ENCODE measurements at places on chromosomes 12 and 14. TPM values are rescaled to one million over a fixed set of nuclear protein-coding genes. Genes with fewer than 3 reads are reported as not detected.

DNA sequence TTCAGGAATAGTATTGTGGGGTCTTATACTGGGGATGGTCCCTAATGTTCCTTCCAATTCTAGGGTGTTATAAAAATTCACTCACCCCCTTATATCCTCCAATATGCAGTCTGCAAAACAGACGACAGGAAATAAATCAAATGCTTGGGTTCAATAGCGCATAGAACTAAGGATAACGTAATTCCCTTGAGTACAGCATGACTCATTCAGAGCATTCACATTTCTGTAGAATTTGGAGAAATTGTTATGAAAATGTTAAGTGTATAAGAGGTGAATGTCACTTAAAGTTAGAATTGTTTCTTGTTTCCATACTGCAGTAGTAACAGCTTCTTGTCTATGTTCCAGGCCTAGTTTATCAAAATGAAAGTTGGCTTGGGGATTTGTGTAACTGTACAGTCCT is 271.4 kb downstream of the RPS29 start:
- DNase-seq: no peak
- H3K27me3 ChIP-seq: no peaks in the 10 kb centered on the region
- no peaks in the 10 kb centered on the region for H3K4me1 ChIP-seq
- H3K36me3 ChIP-seq: no peaks in the 10 kb centered on the region
- H3K4me3 ChIP-seq: no peak overlapping the region

DNA sequence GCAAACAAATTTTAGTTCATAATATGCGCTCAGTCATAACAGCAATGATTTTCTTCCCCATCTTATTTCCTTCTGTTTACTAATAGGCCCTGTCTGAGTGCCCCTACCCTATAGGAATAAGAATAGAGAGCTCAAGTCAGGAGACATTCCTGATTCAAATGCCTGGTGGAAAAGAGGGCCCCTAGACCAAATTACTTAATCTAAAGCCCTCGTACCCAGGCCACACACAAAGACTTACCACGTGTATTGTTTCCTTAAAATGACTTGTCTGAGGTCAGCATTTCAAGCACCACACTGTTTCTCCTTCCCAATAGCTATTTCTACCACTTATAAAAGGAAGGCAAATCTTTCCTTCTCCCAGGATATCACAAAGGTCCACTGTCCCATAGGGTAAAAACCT is 314.9 kb upstream of the TMTC1 start:
- H3K36me3 ChIP-seq: no peaks in the 10 kb centered on the region
- H3K4me1 ChIP-seq: no peaks in the 10 kb centered on the region

- no peaks in the 10 kb centered on the region for H3K4me1 ChIP-seq
- DNase-seq: no peak
- no peaks in the 10 kb centered on the region for H3K36me3 ChIP-seq
- no peak overlapping the region for H3K4me3 ChIP-seq
- no peaks in the 10 kb centered on the region for H3K27me3 ChIP-seq
Measured at GRCh38 chr12:1436015-1436414, 158.4 kb downstream of the FBXL14 start.

- H3K4me1 ChIP-seq: peaks cover 7% of the 10 kb centered on the region
- H3K27me3 ChIP-seq: no peaks in the 10 kb centered on the region
- H3K36me3 ChIP-seq: peaks cover 6% of the 10 kb centered on the region
Measured at GRCh38 chr14:88553886-88554456, 836 bp downstream of the PTPN21 start.

DNA sequence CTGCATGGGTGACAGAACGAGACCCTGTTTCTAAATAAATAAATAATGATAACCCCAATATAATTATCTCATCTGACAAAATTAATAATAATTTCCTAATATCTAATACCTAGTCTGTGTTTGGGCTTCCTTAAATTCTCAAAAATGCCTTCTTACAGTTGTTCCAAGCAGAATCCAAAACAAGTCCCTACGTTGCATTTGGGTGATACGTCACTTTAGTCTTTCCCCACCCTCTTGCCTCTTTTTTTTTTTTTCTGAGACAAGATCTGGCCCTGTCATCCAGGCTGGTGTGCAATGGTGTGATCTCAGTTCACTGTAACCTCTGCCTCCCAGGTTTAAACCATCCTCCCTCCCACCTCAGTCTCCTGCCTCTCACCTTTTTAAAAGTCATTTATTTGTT is 26.7 kb downstream of the VEZT start:
- H3K4me3 ChIP-seq: no peak overlapping the region
- peaks cover 7% of the 10 kb centered on the region for H3K4me1 ChIP-seq
- no peaks in the 10 kb centered on the region for H3K27me3 ChIP-seq
- no peak for DNase-seq
- peaks cover 7% of the 10 kb centered on the region for H3K36me3 ChIP-seq
- H3K27ac ChIP-seq: no peak overlapping the region

- no peak overlapping the region for H3K4me3 ChIP-seq
- no peaks in the 10 kb centered on the region for H3K4me1 ChIP-seq
- H3K27me3 ChIP-seq: peaks cover 8% of the 10 kb centered on the region
- no peaks in the 10 kb centered on the region for H3K36me3 ChIP-seq
- no peak for DNase-seq
- no peak overlapping the region for H3K27ac ChIP-seq
Measured at GRCh38 chr12:64806173-64806572, 18.3 kb upstream of the TBC1D30 start.

DNA sequence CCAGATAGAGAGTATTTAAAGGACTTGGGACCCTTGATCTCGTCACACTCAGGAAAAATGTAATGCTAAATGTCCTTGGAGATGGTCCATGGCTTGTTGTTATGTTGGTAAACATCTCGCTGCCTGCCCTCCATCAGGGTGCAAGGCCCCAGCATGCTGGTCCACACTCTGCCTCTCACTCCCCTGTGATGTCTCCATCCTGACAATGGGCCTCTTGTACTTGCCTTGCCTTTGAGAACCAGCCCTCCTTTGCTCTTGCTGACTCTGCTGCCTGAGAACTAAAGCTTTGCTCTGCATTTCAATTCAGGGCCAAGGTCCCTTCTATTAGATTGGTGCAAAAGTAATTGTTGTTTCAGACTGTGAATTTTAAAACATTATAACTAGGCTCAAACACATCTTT is 131.0 kb upstream of the LMNTD1 start:
- H3K36me3 ChIP-seq: no peaks in the 10 kb centered on the region
- no peak for DNase-seq
- no peak overlapping the region for H3K27ac ChIP-seq
- no peak overlapping the region for H3K4me3 ChIP-seq
- no peaks in the 10 kb centered on the region for H3K27me3 ChIP-seq
- H3K4me1 ChIP-seq: no peaks in the 10 kb centered on the region

- H3K4me3 ChIP-seq: no peak overlapping the region
- H3K27me3 ChIP-seq: no peaks in the 10 kb centered on the region
- no peaks in the 10 kb centered on the region for H3K4me1 ChIP-seq
- H3K36me3 ChIP-seq: peaks cover 10% of the 10 kb centered on the region
- H3K27ac ChIP-seq: no peak overlapping the region
- peak; percentile 83 for DNase-seq
Measured at GRCh38 chr14:105281371-105282097, 19.3 kb downstream of the BRF1 start.

DNA sequence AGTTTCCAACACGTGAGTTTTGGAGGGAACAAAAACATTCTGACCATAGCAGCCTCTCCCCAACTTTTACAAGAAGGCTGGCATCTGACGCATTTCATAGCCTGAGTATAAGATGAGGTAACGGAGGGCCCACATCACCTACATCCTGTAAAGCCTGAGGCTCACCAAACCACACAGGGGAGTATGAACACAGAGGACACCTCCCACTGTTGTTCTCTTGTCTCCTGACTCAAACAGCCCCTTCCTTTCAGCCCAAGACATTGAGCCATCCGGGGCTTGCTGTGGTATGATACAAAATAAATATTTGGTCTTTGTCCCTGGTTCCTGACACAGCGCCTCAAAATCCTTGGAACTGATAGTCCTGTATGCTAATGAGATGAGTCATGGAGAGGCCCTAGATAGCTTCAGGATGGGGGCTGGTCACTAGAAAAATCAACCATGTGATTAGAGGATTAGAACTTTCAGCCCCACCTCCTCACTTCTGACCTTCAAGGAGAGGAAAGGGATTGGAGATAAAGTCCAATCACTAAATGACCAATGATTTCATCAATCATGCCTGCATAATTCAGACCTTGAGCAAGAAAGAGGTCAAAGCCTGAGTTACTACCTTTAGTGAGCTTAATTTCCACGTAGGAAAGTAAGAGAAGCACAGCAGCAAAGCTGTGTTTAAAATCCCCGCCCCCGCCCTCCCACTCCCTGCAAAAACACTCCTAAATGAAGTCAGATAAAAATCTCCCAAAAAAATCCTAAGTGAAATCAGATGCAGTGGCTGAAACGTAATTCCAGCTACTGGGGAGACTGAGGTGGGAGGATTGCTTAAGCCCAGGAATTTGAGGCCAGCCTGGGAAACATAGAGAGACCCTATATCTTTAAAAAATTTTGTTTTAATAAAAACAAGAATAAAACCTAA is 236.4 kb downstream of the PCNX1 start:
- no peaks in the 10 kb centered on the region for H3K27me3 ChIP-seq
- no peaks in the 10 kb centered on the region for H3K36me3 ChIP-seq
- H3K4me1 ChIP-seq: peaks cover 18% of the 10 kb centered on the region
- peak; percentile 80 for DNase-seq
- H3K4me3 ChIP-seq: no peak overlapping the region
- peak overlapping the region; percentile 80 for H3K27ac ChIP-seq

DNA sequence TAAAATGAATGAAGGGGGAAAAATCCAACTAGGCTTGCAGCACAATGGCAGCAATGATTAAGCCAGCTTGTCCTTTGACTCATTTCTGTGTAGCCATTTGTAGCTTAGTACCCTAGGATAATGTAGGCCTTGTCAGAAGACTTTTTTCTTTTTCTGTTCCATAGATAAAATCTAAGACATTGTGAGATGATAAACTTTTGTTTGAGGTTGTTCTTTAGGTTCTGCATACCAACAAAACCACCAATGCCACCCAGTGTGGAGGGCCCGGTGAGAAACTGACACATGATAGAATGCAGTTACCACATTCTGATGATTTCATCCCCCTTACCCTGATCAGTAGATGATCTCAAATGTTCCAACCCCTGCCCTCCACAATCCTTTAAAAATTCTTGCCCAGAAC is 6.6 kb upstream of the KLRD1 start:
- no peaks in the 10 kb centered on the region for H3K36me3 ChIP-seq
- peaks cover 55% of the 10 kb centered on the region for H3K27me3 ChIP-seq
- no peak overlapping the region for H3K27ac ChIP-seq
- no peak overlapping the region for H3K4me3 ChIP-seq
- no peaks in the 10 kb centered on the region for H3K4me1 ChIP-seq

DNA sequence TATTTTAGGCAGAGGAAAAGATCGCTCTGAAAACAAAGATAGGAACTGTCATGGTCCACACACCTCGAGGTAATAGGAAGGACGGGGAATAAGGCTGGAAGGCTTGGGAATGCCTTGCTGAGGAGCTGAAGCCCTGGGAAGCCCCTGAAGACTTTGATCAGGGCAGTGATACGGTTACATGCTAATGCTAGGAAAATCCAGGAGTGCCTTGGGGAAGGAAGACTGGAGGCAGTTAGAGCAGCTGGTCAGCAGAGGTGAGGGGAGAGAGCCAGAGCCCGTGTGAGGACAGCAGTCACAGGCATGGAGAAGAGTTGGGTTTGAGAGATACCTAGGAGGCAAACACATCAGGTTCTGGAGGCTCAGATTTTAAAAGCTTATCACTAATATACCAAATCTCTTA is 8.6 kb upstream of the YY1 start:
- H3K27ac ChIP-seq: no peak overlapping the region
- no peaks in the 10 kb centered on the region for H3K4me1 ChIP-seq
- H3K4me3 ChIP-seq: no peak overlapping the region
- no peak for DNase-seq
- H3K36me3 ChIP-seq: peaks cover 10% of the 10 kb centered on the region

- H3K4me3 ChIP-seq: no peak overlapping the region
- no peak overlapping the region for H3K27ac ChIP-seq
- H3K27me3 ChIP-seq: no peaks in the 10 kb centered on the region
- no peaks in the 10 kb centered on the region for H3K4me1 ChIP-seq
Measured at GRCh38 chr14:90903101-90903500, 86.9 kb upstream of the TTC7B start.

GRCh38 chr14:49621114-49621881 is 699 bp downstream of the MGAT2 start:
- peak overlapping the region; percentile 89 for H3K27ac ChIP-seq
- peak overlapping the region; percentile 84 for H3K4me3 ChIP-seq
- no peaks in the 10 kb centered on the region for H3K27me3 ChIP-seq
- peaks cover 11% of the 10 kb centered on the region for H3K36me3 ChIP-seq
- peak; percentile 28 for DNase-seq
- H3K4me1 ChIP-seq: peaks cover 13% of the 10 kb centered on the region

GRCh38 chr12:70919597-70920035 is 922 bp downstream of the PTPRR start:
- no peak for DNase-seq
- H3K27me3 ChIP-seq: no peaks in the 10 kb centered on the region
- H3K27ac ChIP-seq: no peak overlapping the region
- no peaks in the 10 kb centered on the region for H3K4me1 ChIP-seq
- H3K36me3 ChIP-seq: no peaks in the 10 kb centered on the region
- H3K4me3 ChIP-seq: no peak overlapping the region

DNA sequence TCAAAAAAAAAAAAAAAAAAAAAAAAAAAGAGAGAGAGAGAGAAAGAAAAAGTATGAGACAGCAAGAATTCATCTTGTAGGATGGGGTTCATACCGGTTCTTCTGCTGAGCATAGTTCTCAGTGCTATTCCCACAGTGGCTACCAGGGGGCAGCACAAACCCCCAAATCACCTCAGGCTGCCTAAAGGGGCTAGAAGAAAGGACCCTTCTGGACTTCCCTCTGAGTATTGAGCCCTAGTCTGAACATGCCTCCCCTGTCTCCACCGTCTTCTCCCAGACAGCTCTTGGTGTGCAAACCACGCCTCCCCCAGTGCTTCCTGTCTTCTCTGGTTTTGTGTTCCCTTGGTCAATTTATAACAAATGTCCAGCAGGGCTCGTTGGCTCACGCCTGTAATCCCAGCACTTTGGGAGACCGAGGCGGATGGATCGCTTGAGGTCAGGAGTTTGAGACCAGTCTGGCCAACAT is 31.3 kb upstream of the SMUG1 start:
- no peaks in the 10 kb centered on the region for H3K36me3 ChIP-seq
- peak; percentile 74 for DNase-seq
- H3K27me3 ChIP-seq: no peaks in the 10 kb centered on the region
- no peak overlapping the region for H3K27ac ChIP-seq
- peaks cover 20% of the 10 kb centered on the region for H3K4me1 ChIP-seq

DNA sequence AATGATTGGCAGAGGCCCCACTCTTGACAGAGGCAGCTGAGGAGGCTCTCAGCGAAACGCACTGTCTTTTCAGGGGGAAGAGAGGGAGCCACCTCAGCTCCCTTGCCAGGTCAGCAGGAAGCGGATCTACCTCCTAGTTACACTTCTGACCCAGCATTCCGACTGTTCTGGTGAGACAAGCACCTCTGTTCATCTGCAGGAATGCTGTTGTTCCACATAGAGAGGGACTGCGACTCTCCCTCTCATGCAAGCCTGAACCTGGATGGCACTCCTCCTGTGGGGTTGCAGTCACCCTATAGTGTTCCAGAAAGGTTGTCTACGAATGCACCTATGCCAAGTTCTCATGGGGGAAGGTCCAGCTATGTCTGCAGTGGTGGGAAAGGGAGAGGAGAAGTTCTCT is 37.1 kb upstream of the AEBP2 start:
- no peak for DNase-seq
- no peak overlapping the region for H3K27ac ChIP-seq
- H3K4me3 ChIP-seq: no peak overlapping the region
- peaks cover 4% of the 10 kb centered on the region for H3K4me1 ChIP-seq
- H3K36me3 ChIP-seq: no peaks in the 10 kb centered on the region

PSEN1 gene
- total RNA-seq: 62.7 TPM

LGR5 gene
- total RNA-seq: not detected

KRT4 gene
- under 0.01 TPM for total RNA-seq

OLR1 gene
- 3.2 TPM for total RNA-seq

KLHL33 gene
- total RNA-seq: under 0.01 TPM

PITPNM2 gene
- 1.6 TPM for total RNA-seq

MUCL1 gene
- not detected for total RNA-seq

PTPN21 gene
- 11.4 TPM for total RNA-seq

POLE gene
- 17.2 TPM for total RNA-seq

CARMIL3 gene
- not detected for total RNA-seq
